ENCODE measurements at places on chromosomes 7 and 10.
A peak's percentile ranks its signal among the peaks of the same experiment; 100 is the strongest.

DNA sequence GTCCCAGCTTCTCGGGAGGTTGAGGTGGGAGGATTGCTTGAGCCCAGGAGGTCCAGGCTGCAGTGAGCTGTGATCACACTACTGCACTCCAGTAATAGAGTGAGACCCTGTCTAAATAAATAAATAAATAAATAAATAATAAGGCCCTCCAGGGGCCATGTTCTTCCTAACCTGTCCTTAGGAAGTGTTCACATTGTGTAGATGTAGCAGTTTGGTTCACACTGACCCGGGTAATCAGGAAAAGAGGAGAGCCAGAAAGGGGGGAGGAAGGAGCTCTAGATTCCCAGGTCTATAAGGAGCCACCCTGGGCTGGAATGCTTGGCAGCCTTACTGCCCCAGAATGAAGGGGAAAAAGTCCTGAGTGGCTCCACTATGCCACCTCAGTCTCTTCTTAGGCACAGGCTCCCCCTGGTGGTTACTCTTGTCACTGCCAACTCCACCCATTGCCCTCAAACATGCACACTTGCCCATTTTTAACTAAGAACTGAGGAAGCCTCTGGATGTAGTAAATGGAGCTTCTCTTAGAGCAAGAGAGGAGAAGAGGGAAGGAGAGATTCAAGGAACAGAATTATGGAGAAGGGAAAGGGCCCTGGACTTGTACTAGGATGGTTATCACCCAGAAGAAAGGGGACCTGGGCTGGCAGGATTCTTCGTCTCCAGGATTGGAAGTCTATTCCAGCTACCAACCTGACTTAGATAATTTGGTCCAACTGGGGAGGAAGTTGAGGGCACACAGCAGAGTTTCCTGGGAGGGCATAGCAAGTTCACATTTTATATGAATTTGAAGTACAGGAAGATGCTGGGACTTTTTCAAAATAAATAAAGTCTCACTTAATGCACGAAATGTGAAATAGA lies 7.8 kb downstream of the HPS6 start:
- peak; percentile 9 for DNase-seq

DNA sequence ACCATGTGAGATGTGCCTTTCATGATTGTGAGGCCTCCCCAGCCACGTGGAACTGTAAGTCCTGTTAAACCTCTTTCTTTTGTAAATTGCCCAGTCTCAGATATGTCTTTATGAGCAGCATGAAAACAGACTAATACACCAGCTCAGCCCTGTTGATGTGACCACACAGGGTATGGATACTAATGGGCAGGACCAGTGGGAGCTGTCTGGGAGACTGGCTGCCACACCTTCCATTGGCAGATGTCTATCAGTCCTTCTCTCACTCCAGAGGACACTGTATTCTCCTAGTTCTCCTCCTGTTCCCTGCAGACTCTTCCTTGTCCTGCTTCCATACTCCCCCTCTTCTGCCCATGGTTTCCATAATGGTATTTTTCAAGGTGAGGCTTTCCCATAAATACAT lies 104.4 kb downstream of the PRLHR start:
- DNase-seq = no peak

DNA sequence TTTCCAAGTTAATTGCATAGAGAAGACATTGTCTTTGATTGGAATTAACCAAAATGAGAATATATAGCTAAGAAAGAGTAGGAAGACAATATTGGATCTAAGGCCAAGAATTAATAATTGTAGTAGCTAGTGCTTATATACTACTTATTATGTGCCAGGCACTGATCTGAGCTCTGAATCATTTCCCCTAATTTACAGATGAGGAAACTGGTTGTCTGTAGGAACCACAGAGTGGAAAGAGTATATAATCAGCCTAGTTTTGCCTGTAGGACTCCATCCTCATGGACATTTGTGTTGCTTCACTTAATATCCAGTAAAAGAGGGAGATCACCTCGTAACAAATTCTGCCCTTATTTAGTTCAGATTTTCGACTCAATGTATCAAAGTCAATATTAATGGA lies 127.9 kb downstream of the ARID5B start:
- no peak for DNase-seq

DNA sequence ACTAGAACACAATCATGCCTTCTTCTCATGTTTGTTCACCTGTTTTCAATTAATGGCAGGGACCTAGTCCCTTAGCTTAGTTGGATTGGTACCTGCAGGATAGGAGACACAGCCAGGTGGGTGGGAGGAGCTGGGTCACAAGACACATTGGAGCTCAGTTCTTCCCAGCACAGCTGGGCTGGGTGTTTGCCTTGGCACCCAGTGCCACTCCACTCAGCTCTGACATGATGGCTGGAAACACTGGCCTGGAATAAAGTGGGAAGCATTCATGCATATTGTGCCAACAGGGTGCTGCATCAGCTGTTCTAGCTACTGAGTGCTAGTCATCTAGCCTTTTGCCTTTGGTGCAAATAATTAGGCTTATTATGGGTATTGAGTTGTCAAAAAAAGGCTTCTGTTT lies 226.1 kb downstream of the PTEN start:
- peak; percentile 5 for DNase-seq

DNA sequence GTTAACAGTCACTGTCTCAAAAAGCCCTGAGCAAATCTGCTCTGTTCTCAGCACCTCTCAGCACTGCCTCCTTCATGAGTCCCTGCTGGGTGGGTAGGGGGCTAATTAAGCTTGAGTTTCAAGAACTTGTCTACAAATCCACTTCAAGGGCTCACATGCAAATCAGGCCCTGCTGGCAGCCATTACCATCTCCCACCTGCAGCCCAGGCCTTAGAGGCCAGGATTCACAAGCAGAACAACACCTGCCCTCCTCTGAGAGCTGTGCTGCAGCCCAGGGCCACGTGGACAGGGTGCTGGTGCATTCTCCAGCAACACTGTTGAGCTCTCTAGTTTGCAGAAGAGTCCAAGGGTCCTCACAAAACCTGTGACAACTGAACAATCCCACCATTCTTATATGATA lies 119.2 kb downstream of the DPP6 start:
- DNase-seq = no peak

DNA sequence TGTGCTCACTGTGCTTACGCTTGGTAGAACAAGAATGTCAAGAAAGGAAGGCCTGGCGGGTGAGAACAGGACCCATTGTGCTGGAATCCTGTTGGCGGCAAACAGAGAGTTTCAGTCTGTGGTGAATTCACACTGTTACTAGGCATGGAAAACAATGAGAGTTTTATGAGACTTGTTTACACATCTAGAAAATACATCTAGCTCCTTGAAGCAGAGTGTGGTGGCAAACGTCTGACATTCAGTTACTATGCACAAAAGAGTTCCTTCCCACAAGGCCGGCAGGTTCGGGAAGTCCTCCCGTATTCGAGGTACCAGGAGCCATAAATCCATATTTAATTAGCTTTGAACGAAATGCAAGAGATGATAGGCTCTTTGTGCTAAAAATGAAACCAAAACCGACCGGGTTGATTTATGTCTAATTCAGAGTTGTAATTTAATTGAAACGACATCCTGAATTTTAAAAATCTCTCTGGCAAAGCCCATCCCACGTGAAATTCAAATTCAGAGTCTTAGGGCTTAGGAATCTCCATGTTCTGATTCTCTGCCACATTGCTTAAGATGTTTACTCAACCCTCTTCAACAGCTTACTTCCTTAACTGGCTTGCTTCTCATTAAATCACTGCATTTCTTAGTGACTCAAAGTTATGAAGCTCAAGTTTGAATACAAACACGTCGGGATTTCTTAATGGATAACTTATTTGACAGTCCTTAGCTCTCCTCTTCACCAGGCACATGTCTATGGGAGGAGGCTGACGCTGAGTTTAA lies 299.9 kb upstream of the PITRM1 start:
- DNase-seq = no peak

DNA sequence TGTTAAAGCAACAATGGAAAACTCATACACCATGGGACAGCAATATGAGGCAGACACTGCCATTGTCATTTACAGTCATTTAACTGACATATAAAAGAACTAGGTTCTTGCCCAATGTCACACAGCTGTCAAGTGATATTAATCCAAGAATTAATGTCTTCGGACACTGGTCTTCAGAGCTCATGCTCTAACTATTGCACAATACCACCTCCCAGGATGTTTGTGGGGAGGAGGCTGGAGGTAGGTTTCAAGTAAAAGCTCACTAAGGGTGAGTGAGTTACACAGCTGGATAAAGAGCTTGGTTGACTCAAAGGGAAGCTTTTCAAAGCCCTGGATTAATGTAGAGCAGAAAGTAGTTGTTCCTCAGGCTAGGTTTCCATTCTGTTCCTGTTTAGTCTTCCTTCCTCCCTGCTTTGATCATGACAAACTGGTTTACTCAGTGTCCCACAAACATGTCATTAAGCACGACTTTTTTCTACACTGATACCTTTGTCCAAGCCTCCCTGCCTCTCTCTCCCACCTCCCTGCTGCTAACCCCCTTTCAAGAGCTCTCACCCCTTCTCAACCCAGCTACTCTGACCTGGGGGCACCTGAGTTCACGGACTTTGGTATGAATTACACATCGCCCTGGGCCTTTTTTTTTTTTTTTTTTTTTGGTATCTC lies 987 bp upstream of the EXOC6 start:
- DNase-seq = peak; percentile 32

GRCh38 chr7:91068136-91068795 lies 196.0 kb upstream of the FZD1 start:
- no peak for DNase-seq

- DNase-seq = no peak
Measured at GRCh38 chr10:114024876-114025610, 18.6 kb upstream of the ADRB1 start.

- DNase-seq = no peak
Measured at GRCh38 chr7:158834878-158835784, 5.8 kb upstream of the ESYT2 start.

- no peak for DNase-seq
Measured at GRCh38 chr7:155198196-155198892, 99.3 kb upstream of the INSIG1 start.

DNA sequence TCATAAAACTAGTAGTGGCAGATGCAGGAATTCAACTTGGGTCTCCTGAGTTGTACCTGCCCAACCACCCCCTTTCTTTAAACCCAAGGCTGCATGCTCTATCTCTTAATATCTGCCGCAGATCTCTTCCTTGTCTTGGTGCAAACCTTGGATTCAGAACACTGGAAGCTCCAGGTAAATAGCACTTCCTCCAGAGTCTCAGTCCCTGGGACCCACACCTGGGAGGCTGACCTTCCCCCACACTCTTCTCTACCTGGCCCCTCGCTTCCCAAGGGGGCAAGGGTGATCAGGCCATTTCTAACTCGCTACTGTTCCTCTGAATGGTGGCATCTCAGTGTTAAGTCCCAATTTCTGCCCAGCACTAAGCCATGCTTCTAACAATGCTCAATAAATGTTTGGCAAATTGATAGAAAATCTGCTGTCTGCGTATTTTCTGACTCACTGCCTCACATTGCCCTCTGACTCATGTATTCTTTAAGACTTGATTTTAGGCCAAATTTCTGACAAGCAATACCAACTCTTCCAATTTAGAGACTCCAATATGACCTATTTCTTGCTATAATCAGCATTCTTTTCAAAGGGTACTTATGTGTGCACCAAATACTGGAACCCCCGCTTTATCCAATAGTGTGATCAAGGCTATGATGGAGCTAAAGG lies 68.0 kb upstream of the PPP1R3C start:
- no peak for DNase-seq

- DNase-seq = no peak
Measured at GRCh38 chr7:42238709-42239366, 1.8 kb upstream of the GLI3 start.

- no peak for DNase-seq
Measured at GRCh38 chr7:96996111-96996957, 9.0 kb upstream of the DLX6 start.

DNA sequence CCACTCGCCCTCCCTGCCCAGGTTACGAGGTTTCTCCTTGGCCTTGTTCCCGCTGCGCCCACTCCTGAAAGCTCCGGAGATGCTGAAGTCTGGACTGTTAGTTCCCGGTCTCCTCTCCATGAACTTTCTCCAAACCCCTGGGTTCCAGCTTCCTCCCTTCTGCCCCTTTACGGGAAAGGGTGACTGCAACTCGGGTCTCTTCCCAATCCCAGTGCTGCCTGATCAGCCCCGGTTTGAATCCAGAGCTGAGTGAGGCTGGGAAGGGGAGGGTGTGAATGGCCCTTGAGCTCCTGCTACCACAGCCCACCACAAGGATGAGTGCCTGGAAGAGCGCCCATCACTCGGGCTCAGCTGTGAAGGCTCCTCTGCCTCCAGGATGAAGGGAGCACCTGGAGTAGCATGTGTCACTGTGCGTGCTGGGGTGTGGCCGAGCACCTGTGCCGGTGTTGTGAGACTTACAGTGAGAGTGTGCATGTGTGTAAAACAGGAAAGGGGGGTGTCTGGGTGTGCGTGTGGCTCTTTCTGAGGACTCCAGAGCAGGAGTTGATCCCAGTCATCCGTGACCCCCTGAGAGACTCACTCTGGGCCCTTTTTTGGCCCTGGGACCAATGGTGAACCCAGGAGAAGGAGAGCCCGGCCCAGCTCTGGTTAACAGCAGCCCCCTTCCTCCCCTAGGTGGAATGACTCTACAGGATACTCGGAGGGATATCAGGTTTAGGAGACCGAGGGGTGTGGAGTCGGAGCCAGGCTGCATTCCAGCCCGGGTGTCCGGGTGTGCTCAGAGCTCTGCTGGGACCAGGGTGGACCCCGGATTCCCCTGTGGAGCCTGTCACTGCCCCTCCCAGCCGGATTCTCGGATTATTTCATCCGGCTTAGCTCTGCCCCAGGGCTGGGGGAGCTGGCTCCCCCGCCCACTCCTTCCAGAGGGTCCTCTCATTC lies 1.1 kb upstream of the ZNF467 start:
- peak; percentile 32 for DNase-seq

DNA sequence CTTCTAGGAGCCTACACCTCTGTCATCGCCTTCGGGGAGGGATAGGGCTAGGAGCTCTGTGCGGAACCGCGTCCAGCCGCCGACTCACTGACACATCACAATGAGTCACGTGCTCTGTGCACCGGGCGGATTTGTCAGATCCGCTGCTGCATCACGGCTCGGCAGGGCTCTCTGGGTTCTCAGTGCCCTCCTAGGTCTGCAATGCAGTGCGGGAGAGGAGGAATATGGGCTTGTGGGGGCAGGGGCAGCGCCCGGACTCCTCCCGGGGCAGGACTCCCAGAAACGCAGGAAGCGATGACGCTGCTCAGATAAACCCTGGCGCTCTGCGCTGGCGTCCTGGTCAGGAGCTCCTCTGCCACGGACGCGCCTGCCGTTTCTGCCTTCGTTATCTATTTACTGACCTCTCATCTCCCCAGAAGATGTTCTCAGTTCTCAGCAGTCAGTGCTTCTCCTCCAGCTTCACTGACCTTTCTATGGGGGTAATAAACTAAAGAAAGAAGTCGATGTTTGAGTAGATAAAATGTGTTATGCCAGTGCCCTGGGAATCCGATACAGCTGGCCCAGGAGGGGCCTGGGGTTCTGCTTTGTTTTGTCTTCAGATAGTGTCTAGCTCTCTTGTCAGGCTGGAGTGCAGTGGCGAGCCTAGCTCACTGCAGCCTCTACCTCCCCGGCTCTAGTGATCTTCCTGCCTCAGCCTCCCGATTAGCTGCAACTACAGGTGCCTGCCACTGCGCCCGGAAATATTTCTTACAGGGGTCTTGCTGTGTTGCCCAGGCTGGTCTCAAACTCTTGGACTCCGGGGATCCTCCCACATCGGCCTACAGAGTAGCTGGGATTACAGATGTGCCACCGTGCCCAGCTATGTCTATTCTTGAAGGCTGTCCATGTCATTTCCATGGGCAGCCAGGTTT lies 22.8 kb upstream of the ITGB1 start:
- peak; percentile 61 for DNase-seq
